ENCODE measurements at places on chromosomes 12 and 14. TPM values are rescaled to one million over a fixed set of nuclear protein-coding genes. Genes with fewer than 3 reads are reported as not detected.

The METAP2 gene
- 46.0 TPM for polyA plus RNA-seq

The CAPS2 gene
- 4.5 TPM for polyA plus RNA-seq

The CYP46A1 gene
- polyA plus RNA-seq, result 0.38 TPM

The TTLL5 gene
- polyA plus RNA-seq, result 5.8 TPM

The GLT1D1 gene
- polyA plus RNA-seq, result 3.2 TPM

The RNASE1 gene
- 79.0 TPM for polyA plus RNA-seq

The IL31 gene
- not detected for polyA plus RNA-seq

The MYF6 gene
- polyA plus RNA-seq, result not detected
